ENCODE measurements at places on chromosomes 5 and 9. TPM values are rescaled to one million over a fixed set of nuclear protein-coding genes. Genes with fewer than 3 reads are reported as not detected.

HARS2 gene
- polyA plus RNA-seq = 24.1 TPM

GRCh38 chr9:32701321-32702022 lies 66.0 kb upstream of the TAF1L start:
- DNase-seq = no peak

DNA sequence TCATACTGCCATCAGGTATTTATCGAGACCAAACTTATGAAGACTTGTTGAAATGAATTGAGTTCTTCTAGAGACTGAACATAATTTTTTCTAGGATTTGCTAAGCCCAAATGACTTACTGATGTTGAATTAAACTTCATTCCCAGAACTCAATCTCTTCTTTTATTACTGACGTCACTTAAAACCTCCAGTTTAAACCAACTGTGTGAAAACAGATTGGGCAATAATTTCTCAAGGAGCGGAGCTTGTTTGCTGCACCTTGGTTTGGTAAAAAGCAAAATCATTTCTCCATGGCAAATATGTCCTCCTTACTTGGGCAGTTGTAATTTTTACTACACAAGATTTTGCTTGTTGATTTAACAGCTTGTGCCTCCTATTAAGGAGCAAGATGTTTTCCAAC lies 37.4 kb downstream of the CFAP90 start:
- no peak for DNase-seq

MINAR2 gene
- polyA plus RNA-seq = not detected

DNA sequence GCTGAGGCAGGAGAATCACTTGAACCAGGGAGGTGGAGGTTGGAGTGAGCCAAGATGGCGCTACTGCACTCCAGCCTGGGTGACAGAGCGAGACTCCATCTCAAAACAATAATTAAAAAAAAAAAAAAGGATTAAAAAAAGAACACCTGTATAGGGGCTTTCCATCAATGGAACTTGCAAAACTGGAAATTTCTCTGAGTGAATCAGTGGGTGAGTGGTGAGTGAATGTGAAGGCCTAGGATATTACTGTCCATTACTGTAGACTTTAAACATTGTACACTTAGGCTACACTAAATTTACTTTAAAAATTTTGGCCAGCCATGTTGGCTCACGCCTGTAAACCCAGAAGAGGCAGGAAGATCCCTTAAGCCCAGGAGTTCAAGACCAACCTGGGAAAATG lies 5.7 kb upstream of the RARS1 start:
- DNase-seq = no peak
